Activated CD4-positive, alpha-beta T cell treated with anti-CD3 and anti-CD28 coated beads, Interleukin-10, Interleukin-2, amounts not matched to agents 100 ng/mL and 50 ng/mL, durations not matched to agents 16 hours and 8 hours (primary cell): ENCODE measurements at places on chromosomes 12 and 14.

GRCh38 chr12:118064608-118065007, 3.6 kb upstream of the WSB2 start:
- peak; percentile 47 for DNase-seq

GRCh38 chr12:59977779-59978178, 381.9 kb downstream of the SLC16A7 start:
- DNase-seq, result no peak

DNA sequence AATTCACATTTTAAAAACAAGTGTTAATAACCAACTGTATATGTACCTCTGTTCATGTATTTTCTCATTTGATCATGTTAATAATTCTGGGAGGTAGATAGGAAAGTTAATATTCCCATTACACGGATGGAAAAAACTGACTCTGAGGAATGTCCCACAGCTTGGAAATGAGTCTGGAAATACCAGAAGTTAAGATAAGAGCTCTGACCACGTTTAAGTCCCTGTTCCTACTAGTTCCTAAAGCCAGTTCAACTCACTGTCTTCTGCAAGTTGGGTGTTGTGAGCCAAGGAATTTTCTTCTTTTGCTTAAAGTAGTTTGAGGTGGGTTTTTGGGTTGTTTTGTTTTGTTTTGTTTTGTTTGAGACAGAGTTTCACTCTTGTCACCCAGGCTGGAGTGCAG, 104.5 kb downstream of the TMEM30B start:
- no peak for DNase-seq

GRCh38 chr14:95577067-95577800, 42.4 kb downstream of the GLRX5 start:
- DNase-seq, result no peak
